Naive thymus-derived CD8-positive, alpha-beta T cell (primary cell): ENCODE measurements at places on chromosomes 5 and 9.

DNA sequence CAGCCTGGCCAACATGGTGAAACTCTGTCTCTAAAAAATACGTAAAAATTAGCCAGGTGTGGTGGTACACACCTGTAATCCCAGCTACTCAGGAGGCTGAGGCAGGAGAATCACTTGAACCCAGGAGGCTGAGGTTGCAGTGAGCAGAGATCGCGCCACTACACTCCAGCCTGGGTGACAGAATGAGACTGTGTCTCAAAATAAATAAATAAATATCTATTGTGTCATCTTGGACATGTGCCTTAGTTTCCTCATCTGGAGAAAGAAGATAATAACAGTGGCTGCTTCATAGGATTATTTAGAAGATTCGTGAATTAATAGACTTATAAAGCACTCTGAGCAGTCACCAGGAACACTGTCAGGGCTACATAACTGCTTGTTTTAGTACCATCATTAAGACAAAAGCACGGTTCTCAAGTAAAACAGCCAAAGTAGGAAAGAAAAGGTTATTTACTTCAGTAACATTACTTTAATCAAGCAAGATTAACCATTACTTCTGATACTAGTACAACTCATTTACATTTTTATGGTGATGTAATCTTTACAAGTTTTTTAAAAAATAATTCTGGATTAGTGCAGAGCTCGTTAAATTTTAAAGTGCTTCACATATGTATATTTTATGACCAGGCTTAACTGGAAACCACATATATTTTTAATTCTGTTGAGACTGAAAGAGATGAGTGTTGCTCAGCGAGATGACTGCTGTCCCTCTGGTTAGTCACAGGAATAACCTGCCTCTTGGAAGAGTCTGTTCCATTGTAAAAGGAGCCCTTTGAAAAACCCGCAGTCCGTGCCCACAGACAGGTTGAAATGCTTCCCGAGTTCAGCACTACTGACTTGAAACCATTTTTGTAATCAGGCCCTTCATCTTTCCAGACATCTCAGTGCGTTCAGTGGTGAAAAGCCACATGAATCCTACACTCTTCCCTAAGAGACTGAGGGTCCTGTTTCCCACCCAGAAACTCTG lies 36.7 kb downstream of the ANKH start:
- no peaks in the 10 kb centered on the region for H3K27me3 ChIP-seq
- H3K27ac ChIP-seq = no peak overlapping the region
- no peak for DNase-seq
- H3K4me1 ChIP-seq = peaks cover 43% of the 10 kb centered on the region
- no peak overlapping the region for H3K4me3 ChIP-seq

- peaks cover 1% of the 10 kb centered on the region for H3K27me3 ChIP-seq
- no peaks in the 10 kb centered on the region for H3K4me1 ChIP-seq
- no peak overlapping the region for H3K27ac ChIP-seq
- no peak for DNase-seq
Observed at GRCh38 chr5:74490814-74491213, 149.7 kb downstream of the ENC1 start.

GRCh38 chr5:140828362-140828737 lies 590 bp downstream of the PCDHA6 start:
- H3K4me3 ChIP-seq = no peak overlapping the region
- peaks cover 17% of the 10 kb centered on the region for H3K36me3 ChIP-seq
- DNase-seq = no peak
- peaks cover 35% of the 10 kb centered on the region for H3K27me3 ChIP-seq

- H3K27ac ChIP-seq = no peak overlapping the region
- peaks cover 14% of the 10 kb centered on the region for H3K27me3 ChIP-seq
- H3K4me3 ChIP-seq = no peak overlapping the region
- no peaks in the 10 kb centered on the region for H3K4me1 ChIP-seq
- no peaks in the 10 kb centered on the region for H3K36me3 ChIP-seq
Observed at GRCh38 chr9:90600029-90600428, 42.6 kb downstream of the DIRAS2 start.

DNA sequence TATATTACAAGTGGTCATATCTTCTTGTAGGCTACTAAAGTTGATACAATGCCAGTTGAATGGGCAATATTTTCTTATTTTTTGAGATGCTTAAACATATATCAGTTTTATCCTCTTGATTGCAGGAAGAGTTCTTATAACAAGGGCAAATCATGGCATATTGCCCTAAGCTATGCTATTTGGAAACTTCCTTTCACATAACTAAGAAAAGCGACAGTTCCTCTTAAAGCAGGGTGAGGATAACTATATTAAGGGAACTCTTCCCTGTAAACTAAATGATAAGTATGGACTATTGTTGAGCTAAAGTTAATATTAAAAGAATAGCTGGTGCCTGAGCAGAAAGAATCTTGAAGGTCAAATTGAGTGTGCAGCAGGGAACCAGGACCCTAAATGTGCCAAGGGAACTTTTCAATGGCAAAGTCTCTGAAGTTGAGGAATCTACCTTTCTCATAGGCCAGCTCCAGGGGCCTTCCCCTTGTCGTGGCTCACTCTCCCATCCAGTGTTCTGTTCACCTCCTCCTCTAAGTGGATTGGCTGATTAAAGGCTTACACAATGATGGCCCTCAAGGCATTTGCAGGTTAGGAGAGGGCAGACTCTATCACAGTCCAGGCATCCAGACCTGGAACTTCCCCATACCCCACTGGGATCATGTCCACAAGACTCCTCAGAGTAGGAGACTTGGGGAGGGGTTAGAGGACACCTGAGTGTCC lies 26.8 kb downstream of the FYB1 start:
- DNase-seq = no peak
- H3K27ac ChIP-seq = peak overlapping the region; percentile 89
- H3K27me3 ChIP-seq = no peaks in the 10 kb centered on the region
- peak overlapping the region; percentile 89 for H3K4me3 ChIP-seq
- peaks cover 92% of the 10 kb centered on the region for H3K4me1 ChIP-seq
- peaks cover 63% of the 10 kb centered on the region for H3K36me3 ChIP-seq

DNA sequence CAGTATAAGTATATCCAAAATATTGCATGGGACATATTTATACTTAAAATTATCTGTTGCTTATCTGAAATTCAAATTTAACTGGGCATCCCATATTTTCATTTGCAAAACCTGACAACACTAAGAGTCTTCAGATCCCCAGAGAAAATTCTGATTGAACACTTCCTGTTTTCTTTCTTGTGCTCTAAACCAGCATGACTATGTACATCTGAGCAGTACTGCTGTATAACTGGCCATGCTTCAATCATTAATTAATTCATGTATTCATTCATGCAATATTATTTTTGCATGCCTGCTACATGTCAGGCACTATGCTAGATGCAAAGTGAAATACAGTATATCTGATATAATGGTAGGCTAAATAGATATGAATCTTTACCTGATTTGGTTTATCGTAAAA lies 461.2 kb downstream of the TLR4 start:
- peaks cover 3% of the 10 kb centered on the region for H3K27me3 ChIP-seq
- no peak overlapping the region for H3K4me3 ChIP-seq
- no peaks in the 10 kb centered on the region for H3K36me3 ChIP-seq
- no peaks in the 10 kb centered on the region for H3K4me1 ChIP-seq

- no peak overlapping the region for H3K4me3 ChIP-seq
- H3K27me3 ChIP-seq = peaks cover 10% of the 10 kb centered on the region
- DNase-seq = no peak
- H3K4me1 ChIP-seq = no peaks in the 10 kb centered on the region
Observed at GRCh38 chr5:57561231-57561842, 78.7 kb upstream of the ACTBL2 start.

- H3K27me3 ChIP-seq = no peaks in the 10 kb centered on the region
- no peak for DNase-seq
- H3K36me3 ChIP-seq = no peaks in the 10 kb centered on the region
- peaks cover 53% of the 10 kb centered on the region for H3K4me1 ChIP-seq
- no peak overlapping the region for H3K4me3 ChIP-seq
Observed at GRCh38 chr5:14806456-14806855, 65.1 kb downstream of the ANKH start.

DNA sequence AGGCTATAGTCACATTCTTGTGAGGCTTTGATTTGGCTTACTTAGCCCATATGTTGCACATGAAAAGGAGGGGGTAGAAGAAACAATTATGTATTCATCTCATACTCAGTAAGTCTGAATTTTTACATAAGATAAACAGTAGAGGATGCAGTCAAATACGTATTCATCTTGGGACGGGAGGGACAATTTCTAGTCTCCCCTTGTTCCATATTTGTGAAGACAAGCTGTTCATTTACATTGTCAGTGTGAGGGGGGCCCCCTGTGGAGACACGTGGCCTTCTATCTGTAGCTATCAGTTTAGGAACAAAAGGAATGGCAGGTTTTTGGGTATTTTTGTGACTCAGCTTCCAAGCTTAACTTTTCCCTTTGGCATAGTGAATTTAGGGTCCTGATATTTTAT lies 49.2 kb upstream of the PPP1R2B start:
- no peak overlapping the region for H3K4me3 ChIP-seq
- H3K36me3 ChIP-seq = peaks cover 5% of the 10 kb centered on the region
- H3K4me1 ChIP-seq = peaks cover 4% of the 10 kb centered on the region
- no peak overlapping the region for H3K27ac ChIP-seq
- no peak for DNase-seq

GRCh38 chr9:134738869-134739659 lies 97.5 kb downstream of the COL5A1 start:
- H3K36me3 ChIP-seq = no peaks in the 10 kb centered on the region
- peak; percentile 7 for DNase-seq
- no peak overlapping the region for H3K4me3 ChIP-seq
- H3K4me1 ChIP-seq = no peaks in the 10 kb centered on the region
- H3K27me3 ChIP-seq = peaks cover 7% of the 10 kb centered on the region

- H3K4me1 ChIP-seq = peaks cover 15% of the 10 kb centered on the region
- peak overlapping the region; percentile 9 for H3K27ac ChIP-seq
- DNase-seq = peak; percentile 24
- no peaks in the 10 kb centered on the region for H3K36me3 ChIP-seq
Observed at GRCh38 chr5:150672237-150672883, 11.3 kb downstream of the MYOZ3 start.

- no peak overlapping the region for H3K27ac ChIP-seq
- H3K4me1 ChIP-seq = no peaks in the 10 kb centered on the region
- no peak overlapping the region for H3K4me3 ChIP-seq
- H3K36me3 ChIP-seq = no peaks in the 10 kb centered on the region
- DNase-seq = no peak
Observed at GRCh38 chr5:115586525-115587146, 15.6 kb downstream of the TICAM2 start.

DNA sequence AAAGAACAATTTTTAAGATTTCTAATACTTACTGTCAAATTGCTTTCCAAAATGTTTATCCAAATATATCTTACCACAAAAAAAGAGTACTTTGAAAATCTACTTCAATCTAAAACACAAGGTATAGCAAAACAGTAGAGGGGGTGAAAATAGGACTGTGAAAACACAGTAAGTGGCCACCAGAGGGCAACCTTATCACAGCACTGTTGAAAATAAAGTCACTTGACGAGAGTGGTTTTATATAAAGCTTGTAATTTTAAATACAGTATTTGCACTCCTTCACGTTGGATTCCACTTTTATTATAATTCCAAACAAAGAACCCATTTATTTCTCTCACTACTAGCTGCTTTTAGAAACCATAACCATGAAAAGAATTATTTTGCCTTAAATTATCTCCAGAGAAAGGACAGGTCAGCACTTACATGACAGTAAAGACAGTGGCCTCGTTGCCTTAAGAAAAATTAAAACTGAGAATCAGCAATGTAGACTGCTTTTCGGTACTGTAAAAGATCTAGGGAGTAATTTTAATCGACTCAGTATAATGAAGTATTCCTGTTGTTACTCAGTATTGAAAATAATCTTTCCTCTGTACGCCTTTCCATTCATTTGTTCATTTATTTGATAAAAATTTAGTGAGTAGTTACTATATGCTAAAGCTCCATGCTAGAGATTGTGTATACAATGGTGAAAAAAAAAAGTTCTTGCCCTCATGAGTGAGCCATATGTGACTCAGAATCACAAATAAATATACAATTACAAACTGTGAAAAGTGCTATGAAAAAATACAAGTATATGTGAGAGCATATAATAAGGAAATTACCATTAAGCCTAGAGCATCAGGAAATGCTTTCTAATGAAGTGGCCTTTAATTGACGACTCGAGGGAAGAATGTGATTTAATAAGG lies 40.0 kb upstream of the CDK5RAP2 start:
- peak; percentile 62 for DNase-seq
- H3K36me3 ChIP-seq = peaks cover 30% of the 10 kb centered on the region
- no peak overlapping the region for H3K4me3 ChIP-seq
- H3K27me3 ChIP-seq = no peaks in the 10 kb centered on the region
- no peak overlapping the region for H3K27ac ChIP-seq

DNA sequence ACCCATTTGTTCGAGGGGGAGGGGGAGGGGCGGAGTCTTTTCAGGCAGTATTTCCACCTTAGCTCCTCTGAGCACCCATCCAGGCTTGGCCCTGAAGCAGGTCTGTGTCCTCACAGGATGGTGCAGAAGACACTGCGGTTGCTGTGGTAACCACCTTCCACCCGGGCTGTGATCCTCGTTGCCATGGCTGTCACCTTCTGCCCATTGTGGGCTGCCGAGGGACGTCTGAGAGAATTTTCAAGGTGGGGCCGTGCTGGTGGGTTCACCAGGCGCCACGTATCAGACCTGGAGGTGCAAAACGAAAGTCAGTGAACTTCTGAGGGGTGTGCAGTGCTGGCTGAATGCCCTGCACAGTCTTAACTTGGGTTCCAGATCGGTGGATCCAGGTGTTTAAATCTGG lies 26.7 kb downstream of the POLR1E start:
- no peak overlapping the region for H3K4me3 ChIP-seq
- H3K4me1 ChIP-seq = no peaks in the 10 kb centered on the region
- DNase-seq = no peak
- no peaks in the 10 kb centered on the region for H3K27me3 ChIP-seq
- H3K36me3 ChIP-seq = no peaks in the 10 kb centered on the region
- no peak overlapping the region for H3K27ac ChIP-seq

DNA sequence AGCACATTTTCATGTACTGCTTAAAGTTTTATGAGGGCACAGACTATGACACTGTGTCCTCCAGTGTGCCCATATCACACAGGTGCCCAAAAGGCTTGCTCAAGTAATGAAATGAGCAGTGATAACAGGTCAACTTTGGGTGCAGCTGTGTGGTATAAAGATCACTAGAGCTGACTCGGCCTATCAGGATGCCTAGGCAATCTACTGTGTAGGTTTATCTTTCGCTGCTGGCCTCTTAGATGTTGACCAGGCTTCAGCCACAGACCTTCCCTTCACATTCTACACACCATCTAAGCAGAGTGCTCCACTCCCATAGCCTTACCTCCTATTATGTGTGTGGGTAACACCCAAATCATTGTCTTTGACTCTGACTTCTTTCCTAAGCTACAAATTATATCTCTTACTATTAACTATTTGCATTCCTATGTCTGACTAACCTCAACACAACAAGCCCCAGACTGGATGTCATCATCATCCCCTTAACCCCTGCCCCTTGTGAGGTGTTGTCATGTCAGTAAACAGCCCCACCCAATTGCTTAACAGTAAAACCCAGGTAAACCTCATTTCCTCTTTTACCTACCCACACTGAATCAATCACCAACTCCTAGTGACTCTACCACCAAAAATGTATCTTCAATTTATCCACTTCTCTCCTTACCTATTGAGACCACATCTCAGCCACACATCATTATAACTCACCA lies 2.5 kb downstream of the SREK1IP1 start:
- peaks cover 50% of the 10 kb centered on the region for H3K4me1 ChIP-seq
- H3K4me3 ChIP-seq = peak overlapping the region; percentile 4
- no peak for DNase-seq
- no peaks in the 10 kb centered on the region for H3K27me3 ChIP-seq
- peaks cover 30% of the 10 kb centered on the region for H3K36me3 ChIP-seq

- no peak overlapping the region for H3K4me3 ChIP-seq
- DNase-seq = no peak
- H3K36me3 ChIP-seq = no peaks in the 10 kb centered on the region
- no peak overlapping the region for H3K27ac ChIP-seq
- no peaks in the 10 kb centered on the region for H3K27me3 ChIP-seq
- no peaks in the 10 kb centered on the region for H3K4me1 ChIP-seq
Observed at GRCh38 chr5:978054-978453, 30.5 kb upstream of the NKD2 start.
